T-helper 17 cell (primary cell): ENCODE measurements at places on chromosomes 6 and 20. TPM values are rescaled to one million over a fixed set of nuclear protein-coding genes. Genes with fewer than 3 reads are reported as not detected.

GRCh38 chr6:113476937-113477839 lies 380.0 kb upstream of the MARCKS start:
- no peak for DNase-seq

DNA sequence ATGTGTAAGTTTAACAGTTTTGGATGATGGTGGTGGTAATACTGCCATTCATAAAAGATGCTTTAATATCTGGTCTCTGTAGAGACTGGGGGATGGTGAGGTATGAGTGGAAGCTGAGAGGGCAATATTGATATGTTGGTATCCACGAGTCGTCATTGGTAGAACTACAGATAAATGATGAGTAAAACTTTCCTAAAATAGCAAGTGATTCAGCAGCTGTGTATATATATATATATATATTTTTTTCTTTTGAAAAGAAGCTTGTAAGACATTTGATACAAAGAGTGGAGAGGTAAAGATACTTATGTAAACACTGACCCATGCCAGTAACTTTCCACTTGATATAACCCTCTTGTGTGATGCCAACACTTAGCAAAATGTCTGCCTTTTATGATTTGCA lies 41.7 kb upstream of the CITED2 start:
- no peak for DNase-seq

DNA sequence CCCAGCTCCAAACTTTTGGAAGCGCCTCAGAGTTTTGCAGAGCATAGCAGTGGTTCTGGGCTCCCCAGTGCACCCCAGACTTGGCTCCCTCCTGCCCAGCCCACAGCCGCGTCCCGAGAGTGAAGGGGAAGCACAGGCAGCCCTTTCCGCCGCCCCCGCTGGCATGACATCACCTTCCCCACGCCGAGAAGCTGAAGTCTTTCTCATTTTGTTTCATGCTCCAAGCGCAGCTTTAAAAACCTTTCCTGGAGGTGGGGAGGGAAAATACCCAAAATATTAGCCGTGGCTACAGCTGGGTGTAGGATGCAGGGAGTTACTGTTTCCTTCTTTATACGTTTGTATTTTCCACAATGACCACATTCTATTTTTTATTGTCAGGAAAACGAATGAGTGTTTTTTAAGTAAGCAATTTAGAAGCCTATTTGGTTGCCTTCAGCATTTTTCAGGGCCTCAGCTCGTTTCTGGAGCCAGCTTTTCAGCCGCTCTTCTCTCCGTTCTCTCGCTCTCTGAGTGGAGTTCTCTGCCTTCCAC lies 72.9 kb downstream of the SNX5 start:
- DNase-seq, result no peak

DNA sequence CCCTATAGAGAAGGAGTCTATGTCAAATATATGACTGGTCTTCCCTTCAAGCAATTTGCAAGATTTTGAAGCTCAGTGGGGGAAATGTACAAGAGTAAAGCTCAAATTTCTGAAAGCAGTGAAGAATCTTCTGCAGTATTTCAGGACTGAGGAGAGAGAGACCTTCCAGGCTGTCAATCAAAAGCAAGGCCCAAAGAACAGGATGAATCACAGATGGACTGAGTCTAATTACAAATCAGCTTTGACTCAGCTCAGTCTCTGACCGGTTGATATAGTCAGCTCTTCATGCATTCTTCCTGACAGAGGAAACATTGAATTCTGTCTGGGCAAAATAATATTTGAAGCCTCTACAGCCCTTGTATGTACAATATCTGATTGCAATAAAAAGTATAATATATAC lies 7.7 kb upstream of the HTR1B start:
- DNase-seq, result no peak

ABRACL gene
- 46.0 TPM for total RNA-seq

ABCF1 gene
- 106 TPM for total RNA-seq
